Coronary artery (tissue), 2 donors: ENCODE measurements at places on chromosomes 7 and 10.

DNA sequence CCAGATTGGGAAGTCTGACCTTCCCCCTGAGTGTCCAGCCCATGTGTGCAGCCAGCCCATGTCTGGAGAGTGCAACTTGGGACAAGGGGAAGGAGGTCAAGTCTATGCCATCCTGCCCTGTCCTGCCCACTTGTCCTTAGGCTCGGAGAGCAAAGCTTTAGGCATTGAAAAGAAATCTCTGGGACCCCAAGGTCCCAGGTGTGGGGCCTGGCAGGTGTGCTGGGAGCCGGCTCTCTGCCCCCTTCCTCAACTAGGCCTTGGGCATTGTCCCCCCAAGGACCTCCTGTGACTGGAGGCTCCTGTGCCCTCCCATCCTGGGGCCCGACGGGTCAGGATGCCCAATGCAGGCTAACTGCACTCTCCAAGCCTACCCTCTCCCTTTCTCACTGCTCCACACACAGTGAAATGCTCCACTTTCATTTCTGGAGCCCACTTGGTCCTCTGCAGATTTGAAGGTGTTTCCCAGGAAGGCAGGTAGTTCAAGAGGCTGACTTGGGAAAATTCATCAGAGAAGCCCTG is 124.7 kb downstream of the PTPN20 start:
- DNase-seq, result no peak

DNA sequence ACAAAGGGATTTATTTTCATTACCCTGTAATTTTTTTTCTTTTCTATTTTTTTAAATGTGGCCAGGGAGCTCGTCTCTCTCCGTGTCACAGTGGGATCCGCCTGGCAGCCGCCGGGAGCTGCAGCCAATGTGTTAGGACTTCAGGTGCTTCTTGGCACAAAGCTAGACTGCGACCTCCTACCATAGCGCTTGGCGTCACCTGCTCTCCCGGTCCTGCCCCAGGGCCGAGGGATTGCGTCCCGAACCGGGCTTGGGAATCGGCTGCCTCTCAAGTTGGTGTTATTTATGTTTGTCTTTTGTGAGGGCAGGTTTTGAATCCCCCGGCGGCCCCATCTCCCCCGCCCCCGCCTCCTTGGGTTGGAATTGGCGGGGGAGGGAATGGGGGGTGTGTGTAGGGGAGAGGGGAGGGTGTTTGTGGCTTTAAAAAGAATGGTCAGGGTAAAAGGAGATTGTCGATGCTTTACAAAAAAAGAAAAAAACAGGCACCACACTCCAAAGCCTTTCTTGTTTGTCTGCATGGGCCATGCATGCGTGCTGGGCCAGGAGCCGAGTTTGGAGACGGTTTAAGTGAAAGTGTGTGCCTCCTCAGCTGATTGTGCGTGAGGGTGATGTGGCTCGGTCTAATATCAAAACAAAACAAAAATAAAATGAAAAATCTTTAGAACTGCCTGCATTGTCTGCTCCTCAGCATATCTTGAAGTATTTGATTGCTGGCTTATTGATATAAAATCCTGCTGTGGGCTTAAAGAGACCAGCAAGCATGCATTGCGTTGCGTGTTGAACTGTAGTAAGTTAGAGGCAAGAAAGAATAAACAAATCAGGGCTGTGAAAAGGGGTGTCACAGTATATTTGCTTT is 1.2 kb downstream of the PPP1R9A start:
- DNase-seq, result no peak

- no peak for DNase-seq
Observed at GRCh38 chr7:32958046-32959025, 1.1 kb downstream of the FKBP9 start.

GRCh38 chr10:59435707-59436106 is 73.4 kb upstream of the FAM13C start:
- no peak for DNase-seq

DNA sequence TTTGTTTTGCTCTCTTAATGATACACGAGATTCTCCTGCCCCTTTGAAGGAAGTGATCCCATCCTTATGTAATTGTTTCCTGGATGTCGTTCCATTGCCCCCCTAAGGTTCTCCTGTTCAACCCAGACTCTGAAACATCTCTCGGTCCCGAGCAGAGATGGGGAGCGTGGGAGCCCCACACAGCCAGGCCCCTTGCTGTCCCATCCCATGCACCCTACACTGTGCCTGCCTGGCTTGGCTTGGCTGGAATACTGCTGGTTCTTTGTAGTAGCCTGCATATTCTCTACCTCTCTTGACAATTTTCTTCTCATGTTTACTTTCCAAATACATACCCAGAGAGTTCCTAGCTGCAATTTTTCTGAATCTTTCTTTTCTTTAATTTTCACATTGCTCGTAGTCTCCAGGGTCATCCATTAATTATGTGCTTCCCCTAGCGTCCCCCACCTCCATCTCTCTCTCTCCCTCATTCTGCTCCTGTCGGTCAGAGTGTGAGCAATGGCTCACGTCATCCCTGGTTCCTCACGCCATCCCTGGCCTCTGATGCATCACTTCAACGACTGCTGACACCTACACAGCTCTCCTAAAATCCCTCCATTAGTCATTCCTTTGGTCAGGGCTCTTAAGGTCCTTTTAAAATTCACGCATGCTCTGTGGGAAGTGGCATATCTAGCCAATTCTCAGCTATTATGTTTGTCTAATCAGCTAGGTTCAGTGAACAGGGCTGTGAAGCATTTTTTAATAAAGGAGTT is 32.5 kb upstream of the GPR158 start:
- DNase-seq, result no peak

DNA sequence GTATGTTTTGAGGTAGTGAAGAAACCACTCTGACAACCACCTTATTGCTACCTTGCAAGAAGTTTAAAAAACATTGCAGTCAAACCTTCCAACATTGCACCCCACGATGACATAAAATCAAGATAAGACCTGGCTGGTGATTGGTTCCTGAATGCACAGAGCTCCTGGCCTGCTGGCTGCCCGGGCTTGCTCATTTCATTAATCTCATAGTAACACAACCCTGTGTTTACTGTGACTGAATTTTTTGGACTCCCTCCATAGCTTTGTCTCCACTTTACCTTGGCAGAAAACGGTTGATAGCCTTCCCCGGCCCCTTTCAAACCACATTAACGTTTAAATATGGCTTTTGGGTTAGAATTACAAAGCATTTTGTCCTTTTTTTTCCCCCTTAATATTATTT is 27.5 kb downstream of the VWA2 start:
- DNase-seq, result no peak

DNA sequence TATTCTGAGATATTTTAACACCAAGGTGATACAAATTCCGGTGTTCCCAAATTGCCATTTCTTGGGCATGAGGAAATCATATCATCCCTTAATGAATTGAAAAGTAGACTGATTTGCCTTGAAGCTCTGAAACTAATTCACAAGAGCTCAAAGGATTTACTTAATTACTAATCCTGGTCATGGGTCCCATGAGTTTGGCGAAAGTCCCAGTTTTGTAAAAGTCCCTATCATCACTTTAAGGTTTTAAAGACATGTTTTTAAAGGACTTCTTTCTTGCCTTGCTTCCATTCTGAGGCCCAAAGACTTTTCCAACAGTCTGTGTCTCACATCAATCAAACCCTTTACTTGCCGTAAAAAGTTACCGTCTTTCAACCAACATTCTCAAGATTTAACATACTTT is 377.9 kb downstream of the DNAJB9 start:
- no peak for DNase-seq

DNA sequence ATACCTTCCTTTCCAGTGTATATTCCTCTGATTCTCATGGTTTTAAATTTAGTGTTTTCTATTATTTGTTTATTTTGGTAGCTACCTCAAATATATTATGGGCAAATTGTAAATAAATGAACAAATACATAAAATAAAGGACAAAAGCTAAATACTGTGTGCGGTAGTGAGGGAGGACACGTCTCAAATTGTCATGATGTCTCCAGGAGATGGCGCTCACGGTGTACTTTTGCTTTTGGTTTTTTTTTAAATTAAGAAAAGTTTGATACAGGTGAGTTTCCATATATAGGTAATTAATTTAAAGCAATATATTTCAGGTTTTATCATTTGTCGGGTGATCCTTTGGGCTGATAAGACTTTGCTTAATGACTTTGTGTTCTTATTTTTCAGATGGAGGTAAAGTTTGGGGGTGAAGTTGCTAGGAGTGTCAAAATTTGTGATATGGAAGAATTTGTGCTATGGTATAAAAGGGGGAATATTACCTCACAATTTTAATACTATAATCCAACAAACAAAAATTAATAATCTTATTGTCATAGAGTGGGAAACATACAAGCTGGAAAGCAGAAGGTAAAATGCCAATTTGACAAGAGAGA is 68.4 kb upstream of the TMEM229A start:
- DNase-seq, result no peak

- no peak for DNase-seq
Observed at GRCh38 chr10:44341886-44342285, 43.0 kb downstream of the CXCL12 start.

GRCh38 chr7:87627634-87627994 is 584 bp upstream of the RUNDC3B start:
- no peak for DNase-seq

GRCh38 chr7:118195837-118196474 is 12.0 kb downstream of the LSM8 start:
- no peak for DNase-seq

DNA sequence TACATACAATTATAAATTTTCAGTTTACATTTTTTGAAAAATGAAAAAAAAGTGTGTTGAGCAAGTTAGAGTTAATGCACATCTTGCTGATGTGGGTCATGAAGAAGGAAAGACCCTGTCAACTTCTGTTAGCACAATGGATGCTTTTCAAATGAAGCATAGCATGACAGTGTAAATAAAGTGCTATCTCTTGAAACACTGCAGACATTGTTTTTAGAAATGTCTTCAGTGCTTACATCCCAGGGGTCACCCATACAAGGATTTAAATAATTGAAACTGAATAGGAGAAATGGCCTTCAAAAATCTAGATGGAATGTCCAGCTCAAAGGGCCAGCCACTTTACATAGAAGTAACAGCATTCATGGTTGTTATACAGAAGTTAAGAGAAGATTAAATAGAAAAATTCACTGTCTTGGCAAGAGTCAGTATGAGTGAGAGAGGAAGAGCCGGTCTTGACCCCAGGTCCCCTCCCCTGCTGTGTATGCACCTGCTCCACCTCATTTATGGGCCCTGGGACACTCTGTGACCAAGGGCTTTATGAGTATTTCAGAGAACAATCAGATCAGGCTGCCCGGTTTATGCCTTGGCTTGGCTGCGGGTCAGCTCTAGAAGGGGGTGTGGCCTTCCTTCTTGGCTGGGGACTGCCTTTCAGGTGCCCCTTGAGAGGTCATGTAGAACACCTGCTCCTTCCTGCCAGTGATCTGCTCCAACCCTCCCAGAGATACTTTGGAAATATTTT is 237.7 kb upstream of the TMEM72 start:
- no peak for DNase-seq

DNA sequence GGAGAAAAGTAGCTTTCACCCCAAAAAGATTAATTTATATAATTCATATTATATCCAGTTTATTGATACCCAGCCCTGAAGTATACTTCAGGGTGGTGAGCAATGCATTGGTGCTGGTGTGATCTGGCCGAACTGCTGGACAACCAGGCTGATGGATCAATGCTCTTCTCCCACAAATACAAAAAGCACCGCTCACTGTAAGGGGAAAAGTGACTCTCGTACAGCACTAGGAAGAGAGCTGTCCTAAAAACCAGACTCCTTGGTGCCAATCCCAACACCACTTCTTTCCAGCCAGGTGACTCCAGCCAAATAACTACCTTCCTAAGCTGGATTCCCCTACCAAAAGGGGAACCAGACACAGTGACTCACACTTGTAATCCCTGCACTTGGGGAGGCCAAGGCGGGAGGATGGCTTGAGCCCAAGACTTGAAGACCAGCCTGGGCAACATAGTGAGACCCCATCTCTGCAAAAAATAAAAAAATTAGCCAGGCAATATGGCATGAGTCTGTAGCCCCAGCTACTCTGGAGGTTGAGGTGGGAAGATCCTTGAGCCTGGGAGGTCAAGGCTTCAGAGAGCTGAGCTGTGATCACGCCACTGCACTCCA is 13.1 kb upstream of the TNPO3 start:
- no peak for DNase-seq

- DNase-seq, result no peak
Observed at GRCh38 chr10:10530313-10530712, 487.4 kb upstream of the CELF2 start.

DNA sequence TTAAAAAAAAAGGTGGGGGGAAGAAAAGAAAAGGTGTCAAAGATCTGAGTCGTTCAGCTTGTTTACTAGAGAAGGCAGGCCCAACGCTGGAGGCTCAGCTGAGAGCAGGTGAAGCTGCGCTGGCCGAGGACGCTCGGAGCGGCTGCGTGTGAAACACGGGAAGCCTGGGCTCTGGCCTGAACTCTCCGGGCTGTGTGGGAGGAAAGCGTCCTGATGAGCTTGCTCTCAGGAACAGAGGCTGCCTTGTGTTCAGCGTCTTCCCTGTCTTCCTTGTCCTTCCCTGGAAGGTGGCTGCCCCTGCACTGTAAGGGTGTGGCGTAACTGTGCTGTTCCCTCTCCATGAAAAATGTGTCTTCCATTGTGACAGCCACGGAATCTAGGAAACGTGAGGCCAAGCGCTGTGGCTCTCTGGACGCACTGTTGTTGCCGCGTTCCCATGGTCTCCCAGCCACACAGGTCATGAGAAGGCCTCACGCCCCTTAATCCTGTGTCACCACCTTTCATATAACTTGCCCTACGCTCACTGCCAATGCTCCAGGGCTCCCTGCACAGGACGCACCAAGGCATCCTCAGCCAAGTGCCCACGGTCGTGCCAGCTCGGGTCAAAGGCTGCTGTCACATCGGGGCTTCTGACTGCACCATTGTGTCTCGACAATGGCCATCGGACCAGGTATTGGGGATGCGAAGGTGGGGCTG is 15.8 kb downstream of the IL15RA start:
- no peak for DNase-seq

GRCh38 chr7:83271212-83272099 is 108.8 kb upstream of the PCLO start:
- DNase-seq, result no peak

DNA sequence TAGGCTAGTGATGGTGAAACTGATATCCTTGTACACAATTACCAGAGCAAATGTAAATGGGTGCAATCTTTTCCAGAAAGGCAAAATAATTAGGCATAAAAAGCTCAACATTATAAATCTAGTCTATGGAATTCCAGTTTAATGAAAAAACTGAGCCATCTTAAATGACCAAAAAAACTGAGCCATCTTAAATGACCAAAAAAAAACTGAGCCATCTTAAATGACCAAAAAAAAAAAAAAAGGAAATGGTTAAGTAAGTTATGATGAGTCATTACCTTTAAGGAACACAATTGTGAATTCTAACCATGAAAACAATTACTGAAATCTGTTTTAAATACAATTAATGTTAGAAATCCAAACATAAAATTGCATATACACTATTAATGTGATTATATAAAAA is 25.3 kb downstream of the USP6NL start:
- DNase-seq, result no peak

- no peak for DNase-seq
Observed at GRCh38 chr7:44119829-44120380, 3.4 kb downstream of the POLD2 start.

DNA sequence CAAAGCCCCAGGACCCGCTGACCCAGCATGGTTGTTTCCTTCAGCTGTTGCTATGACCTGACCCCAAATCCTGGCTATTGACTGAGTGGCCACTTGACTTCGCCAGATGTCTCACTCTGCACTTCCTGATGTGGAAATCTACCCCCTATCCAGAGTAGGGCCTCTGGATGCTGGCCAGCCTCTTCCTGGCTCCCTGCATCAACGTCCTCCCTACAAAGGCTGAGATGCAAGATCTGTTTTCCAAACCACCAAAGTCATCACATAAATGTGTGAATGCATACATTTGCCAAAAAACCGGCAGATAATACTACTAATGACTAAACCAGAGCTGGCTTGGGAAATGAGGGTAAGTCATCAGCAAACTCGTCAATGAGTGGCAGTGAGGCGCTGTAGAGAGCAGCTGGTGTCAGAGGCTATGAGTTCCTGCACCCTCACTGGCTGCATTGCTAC is 70.4 kb downstream of the PYROXD2 start:
- peak; percentile 86 for DNase-seq
